ENCODE measurements at places on chromosomes 2 and 18.

- DNase-seq = peak; percentile 15
Measured at GRCh38 chr2:60104514-60105505, 448.6 kb downstream of the BCL11A start.

GRCh38 chr2:99072551-99072950 is 69.0 kb upstream of the C2orf15 start:
- DNase-seq = no peak

DNA sequence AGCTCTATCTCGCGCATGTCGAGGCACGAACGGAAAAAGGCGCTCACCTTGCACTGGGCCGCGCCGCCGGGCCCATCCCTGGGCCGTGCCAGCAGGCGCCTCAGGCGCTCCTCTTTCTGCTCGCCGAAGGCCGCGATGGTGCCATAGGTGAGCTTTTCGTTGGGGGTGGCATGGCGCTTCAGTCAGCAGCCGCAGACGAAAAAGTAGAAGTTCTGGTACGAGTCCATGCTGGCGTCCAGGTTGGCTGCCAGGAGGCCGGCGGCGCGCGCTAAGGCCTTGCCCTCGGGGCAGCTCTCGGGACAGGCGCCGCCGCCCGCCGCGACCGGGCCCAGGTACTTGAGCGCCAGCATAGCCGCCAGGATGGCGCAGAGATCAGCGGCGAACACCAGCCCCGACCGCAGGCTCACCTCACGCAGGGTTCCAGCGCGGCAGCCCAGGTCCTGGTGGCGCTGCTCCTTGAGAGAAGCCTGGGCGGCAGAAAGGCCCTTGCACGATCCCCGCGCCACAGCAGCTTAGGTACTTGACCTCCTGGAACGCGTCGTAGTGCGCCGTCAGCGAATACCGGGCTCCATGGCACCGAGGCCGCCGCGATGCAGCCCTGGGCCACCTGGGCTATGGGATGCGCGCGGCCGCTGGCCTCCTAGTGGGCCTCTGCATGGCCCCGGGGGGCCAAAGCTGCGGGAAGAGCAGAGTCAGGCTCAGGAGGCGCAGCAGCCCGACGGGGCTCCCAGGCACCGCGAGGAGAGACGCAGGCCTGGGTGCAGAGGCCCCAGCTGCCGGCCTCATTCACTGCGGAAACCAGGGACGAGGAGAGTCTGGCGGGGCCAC is 12.8 kb downstream of the ALPG start:
- DNase-seq = no peak

DNA sequence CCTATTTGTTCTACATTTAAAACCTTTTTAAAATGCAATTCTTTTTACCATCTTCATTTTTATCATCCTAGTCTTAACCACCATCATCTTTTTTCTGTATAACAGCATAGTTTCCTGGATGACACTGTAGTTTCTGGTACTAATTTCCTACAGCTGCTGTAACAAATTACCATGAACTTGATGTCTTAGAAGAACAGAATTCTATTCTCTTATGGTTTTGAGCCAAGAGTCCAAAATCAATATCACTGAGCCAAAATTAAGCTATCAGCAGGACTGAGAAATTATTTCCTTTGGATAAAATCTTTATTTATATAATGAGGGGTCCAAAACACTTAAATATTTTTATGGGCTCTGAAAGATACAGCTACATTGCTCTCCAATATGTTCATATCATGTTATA is 539.3 kb downstream of the METTL4 start:
- no peak for DNase-seq

GRCh38 chr2:213279971-213280370 is 4.3 kb upstream of the SPAG16 start:
- no peak for DNase-seq

- DNase-seq = no peak
Measured at GRCh38 chr2:240129311-240129710, 6.8 kb downstream of the COPS9 start.

DNA sequence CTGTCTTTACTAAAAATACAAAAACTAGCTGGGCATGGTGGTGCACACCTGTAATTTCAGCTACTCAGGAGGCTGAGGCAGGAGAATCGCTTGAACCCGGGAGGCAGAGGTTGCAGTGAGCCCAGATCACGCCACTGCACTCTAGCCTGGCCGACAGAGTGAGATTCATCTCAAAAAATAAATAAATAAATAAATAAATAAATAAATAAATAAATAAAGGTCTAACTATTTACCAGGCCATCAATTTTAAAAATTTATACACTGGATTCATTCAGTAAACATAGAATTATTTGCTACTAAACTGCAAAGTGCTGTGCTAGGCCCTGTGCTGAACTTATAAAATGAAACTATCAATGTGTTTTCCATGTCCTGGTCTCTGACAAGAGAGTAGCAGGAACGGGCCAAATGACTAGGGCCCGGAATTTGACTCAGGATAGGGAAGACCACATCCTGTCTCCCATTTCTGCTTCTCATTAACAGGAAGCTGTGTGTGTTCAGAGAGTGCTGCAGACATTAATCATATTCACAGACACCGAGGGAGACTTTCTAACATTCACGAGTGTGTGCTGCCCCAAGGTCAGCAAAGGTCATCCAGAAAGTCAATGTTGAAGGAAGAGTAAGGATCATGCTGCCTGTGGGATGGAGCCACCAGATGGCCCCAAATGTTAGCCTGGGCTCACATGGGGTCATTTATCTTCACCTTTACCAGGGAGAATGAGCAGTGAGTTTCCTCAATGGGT is 95.8 kb downstream of the SPP2 start:
- no peak for DNase-seq

- DNase-seq = no peak
Measured at GRCh38 chr2:27977731-27978312, 87.3 kb downstream of the BABAM2 start.

- DNase-seq = no peak
Measured at GRCh38 chr2:105750735-105751134, 6.0 kb downstream of the NCK2 start.

DNA sequence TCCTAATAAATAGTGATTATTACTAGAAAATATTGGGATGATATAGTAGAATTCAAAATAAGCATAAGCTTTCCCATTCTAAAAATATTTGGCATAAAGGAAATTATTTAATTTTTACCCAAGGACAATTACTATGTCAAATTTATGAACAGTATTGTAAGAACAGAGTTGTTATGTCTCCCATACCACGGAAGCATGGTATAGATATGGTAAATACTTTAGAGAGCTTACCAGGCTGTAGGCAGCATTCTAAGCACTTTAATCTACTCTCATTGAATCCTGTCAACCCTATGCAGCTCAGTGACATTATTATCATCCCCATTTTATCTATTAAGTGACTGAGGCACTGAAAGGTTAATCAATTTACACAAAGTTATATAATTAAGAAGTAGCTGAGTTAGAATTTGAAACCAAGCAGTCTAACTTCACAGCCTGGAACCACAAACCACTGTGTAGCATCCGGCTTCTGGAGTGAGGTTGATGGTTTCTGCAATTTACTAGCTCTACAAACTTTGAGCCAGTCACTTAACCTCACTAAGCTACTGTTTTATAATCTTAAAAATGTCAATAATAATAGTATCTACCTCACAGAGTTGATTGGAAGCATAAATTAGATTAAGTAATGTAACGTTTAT is 323.7 kb downstream of the ARHGAP15 start:
- DNase-seq = no peak

- DNase-seq = no peak
Measured at GRCh38 chr18:62672600-62672999, 42.7 kb upstream of the PHLPP1 start.

GRCh38 chr2:85187069-85187468 is 53.9 kb downstream of the TCF7L1 start:
- no peak for DNase-seq

GRCh38 chr18:75124551-75124950 is 84.4 kb downstream of the PTGR3 start:
- DNase-seq = no peak

- DNase-seq = no peak
Measured at GRCh38 chr2:209331291-209331844, 92.5 kb upstream of the MAP2 start.

- DNase-seq = peak; percentile 65
Measured at GRCh38 chr2:197309691-197310231, 819 bp downstream of the ANKRD44 start.

- no peak for DNase-seq
Measured at GRCh38 chr2:96092951-96093350, 23.4 kb downstream of the ADRA2B start.

DNA sequence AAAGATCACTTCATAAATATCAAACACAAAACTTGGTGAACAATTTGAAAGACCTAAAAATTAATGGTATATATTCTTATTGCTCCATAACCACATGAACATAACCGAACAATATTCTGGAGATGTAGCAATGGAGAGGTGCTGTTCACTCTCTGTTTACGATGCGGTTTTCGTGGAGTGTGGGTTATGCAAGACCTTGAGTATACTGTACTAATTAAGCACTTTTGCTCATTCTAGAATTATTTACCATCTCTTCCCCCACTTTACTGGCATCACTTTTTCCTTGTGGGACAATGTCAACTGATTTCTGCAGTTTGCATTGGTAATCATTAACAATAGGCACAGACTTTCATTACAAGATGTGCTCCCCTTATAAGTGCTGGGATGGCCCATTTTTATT is 97.6 kb downstream of the RAPH1 start:
- no peak for DNase-seq

GRCh38 chr18:74139411-74139810 is 8.2 kb downstream of the FBXO15 start:
- no peak for DNase-seq

DNA sequence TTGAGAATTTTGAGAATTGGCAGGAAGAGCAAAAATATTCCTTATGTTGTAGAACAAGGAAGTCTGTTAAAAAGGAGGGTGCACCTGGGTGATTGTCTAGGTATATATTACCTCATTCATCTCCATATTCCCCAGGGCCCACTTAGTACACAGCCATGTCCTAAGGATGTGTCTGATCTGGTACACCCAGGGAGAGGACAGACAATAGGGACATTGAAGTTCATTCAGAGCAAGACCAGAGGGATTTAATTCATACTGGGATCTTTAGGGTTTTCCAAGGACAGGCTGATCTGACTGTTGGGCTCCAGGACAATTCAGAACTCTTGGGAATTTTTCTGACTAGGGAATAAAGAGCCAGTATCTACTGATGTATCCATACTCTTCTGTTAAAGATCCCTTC is 112.1 kb downstream of the PHLPP1 start:
- DNase-seq = no peak

- no peak for DNase-seq
Measured at GRCh38 chr2:127546797-127547196, 11.3 kb downstream of the MYO7B start.

- DNase-seq = no peak
Measured at GRCh38 chr2:206867006-206867405, 72.3 kb upstream of the CPO start.

- no peak for DNase-seq
Measured at GRCh38 chr18:74171910-74172606, 23.7 kb downstream of the TIMM21 start.

- DNase-seq = no peak
Measured at GRCh38 chr2:69789175-69789721, 40.2 kb upstream of the GMCL1 start.

DNA sequence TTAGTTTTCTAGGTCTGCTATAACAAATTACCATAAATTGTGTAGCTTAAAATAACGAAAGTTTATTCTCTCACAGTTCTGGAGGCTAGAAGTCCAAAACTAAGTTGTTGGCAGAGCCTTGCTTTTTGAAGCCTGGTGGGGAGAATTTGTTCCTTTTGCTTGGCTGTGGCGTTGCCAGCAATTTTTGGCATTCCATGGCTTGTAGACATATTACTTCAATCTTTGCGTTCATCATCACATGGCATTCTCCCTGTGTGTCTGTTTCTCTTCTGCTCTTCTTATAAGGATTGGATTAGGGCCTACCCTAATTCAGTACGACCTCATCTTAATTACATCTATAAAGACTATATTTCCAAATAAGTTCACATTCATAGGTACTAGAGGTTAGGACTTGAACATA is 217.7 kb downstream of the MBD5 start:
- DNase-seq = no peak

DNA sequence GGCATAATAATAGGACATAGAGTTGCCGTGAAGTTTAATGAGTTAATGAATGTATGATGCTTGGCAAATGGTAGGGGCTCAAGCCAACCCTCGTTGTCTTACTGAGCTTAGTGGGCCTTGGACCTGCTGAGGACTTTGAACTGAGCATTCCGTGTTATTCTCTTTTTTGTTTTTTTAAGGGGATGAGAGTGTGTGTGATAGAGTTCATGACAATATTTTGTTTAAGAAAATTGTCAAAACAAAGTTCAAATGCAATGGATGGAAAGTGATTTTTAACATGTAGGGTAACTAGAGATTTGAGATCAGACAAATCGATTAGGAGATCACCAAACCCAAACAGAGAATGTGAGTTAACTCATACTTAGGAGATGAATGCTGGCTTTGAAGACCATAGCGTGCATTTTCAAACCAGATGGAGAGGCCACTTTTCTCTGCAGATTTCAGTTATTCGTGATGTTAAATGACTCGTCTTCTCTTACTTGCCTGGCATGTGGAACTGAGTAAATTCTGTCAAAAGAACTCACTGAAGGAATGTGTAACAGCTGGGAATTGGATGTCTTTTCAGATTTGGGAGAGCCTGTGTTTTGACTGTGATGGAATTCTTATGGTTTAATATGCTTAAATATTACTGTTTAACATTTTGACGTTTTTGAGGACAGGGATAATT is 88.7 kb downstream of the NEDD4L start:
- no peak for DNase-seq

DNA sequence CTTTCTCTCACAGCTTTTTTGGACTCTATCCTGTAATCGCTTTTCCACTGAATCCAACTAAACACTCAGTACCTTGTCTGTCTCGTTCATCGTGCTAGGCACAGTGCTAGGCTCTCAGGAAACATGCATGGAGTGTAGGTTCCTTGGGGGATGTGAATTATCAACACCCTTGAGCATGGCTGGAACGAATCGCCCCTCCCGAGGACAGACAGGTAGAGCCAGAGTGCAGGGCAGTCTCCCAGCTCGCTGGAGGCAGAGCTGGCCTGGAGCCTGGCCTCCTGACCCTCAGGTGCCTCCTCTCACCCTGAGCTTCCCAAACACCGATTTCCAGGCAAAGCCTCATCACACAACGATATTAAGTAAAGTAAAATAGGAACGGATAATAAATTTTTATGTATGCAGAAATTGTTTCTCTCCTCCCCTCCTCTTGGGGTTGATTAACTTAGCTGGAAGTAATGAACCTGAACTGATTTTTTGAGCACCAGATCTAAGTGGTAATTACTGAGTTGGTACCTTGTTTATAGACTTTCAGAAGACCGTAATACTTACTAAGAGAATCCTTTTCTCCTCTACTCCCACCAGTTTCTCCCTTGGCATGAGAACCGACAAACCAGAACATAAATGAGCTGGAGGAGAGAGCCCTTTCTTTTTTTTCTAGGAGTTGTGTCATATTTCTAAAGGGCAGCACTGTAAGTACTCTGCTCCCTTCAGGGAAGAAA is 90.5 kb downstream of the MSH2 start:
- DNase-seq = no peak

Data from CD4-positive, alpha-beta T cell (primary cell).